Body of pancreas (tissue), 4 donors: ENCODE measurements at places on chromosomes 3 and 15. TPM values are rescaled to one million over a fixed set of nuclear protein-coding genes. Genes with fewer than 3 reads are reported as not detected.

TMEM266 gene
- total RNA-seq, result 9.1 TPM

GOLGA6L9 gene
- 5.2 TPM for total RNA-seq

MYNN gene
- total RNA-seq, result 8.9 TPM

A4GNT gene
- total RNA-seq, result 1.8 TPM

LRRC3B gene
- not detected for total RNA-seq

KCNH8 gene
- total RNA-seq, result 2.3 TPM

PLAAT1 gene
- not detected for total RNA-seq
